ENCODE measurements at places on chromosomes 16 and 17.

GRCh38 chr17:65268832-65269231 lies 131.7 kb downstream of the RGS9 start:
- DNase-seq, result no peak

DNA sequence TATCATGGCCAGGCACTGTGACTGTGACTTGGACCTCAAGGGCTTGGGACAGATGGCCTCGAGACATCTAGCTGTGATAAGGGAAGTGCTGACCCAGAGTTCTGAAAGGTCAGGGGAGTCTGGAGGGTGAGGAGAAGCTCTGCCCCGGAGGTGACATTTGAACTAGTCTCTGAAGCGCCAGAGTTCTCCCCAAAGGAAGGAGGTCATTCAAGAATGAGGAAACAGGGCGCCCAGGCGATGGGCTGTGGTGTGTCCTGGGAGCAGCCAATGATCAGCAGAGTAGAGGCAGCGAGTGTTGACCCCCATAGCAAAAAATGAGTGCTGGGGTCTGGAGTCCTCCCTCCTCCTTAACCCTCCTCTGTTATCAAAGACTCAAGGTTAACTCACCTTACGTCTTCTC lies 4.9 kb downstream of the STARD3 start:
- DNase-seq, result no peak

GRCh38 chr17:43070257-43070656 lies 45.2 kb downstream of the RND2 start:
- no peak for DNase-seq

DNA sequence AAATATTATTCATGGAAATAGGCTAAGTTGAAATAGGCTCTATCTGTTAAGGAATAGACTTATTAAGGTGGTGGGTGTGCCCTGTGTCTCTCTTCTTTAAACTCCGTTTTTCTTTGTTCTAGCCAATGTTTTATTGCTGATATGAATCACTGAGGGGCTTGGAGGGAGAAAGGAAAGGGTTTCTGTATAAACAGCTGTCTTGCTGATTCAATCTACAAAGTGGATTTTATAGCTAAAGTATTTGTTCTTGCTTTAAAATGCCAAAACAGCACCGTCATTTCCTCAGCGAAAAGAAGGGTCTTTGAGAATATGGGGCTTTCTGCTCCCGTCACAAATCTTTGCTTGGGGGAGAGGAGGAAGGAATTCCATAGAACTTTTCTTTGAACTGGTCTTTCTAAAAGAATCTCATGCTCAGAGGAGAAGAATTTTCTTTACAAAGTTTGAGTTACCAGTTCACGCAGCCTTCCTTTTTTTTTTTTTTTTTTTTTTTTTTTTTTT lies 39.3 kb downstream of the MSI2 start:
- DNase-seq, result no peak

GRCh38 chr17:49996495-49997300 lies 1.7 kb upstream of the DLX3 start:
- peak; percentile 63 for DNase-seq

GRCh38 chr16:31001507-31002249 lies 8.8 kb downstream of the STX1B start:
- no peak for DNase-seq

GRCh38 chr16:10362077-10362863 lies 23.6 kb upstream of the ATF7IP2 start:
- no peak for DNase-seq

- no peak for DNase-seq
Measured at GRCh38 chr16:73614131-73614530, 566.2 kb upstream of the ZFHX3 start.
